Adrenal gland (tissue), 19 donors: ENCODE measurements at places on chromosomes 1 and 21.
A peak's percentile ranks its signal among the peaks of the same experiment; 100 is the strongest.

GRCh38 chr1:186418503-186418902 lies 42.4 kb downstream of the PDC start:
- no peaks in the 10 kb centered on the region for H3K36me3 ChIP-seq
- no peak overlapping the region for H3K27ac ChIP-seq

DNA sequence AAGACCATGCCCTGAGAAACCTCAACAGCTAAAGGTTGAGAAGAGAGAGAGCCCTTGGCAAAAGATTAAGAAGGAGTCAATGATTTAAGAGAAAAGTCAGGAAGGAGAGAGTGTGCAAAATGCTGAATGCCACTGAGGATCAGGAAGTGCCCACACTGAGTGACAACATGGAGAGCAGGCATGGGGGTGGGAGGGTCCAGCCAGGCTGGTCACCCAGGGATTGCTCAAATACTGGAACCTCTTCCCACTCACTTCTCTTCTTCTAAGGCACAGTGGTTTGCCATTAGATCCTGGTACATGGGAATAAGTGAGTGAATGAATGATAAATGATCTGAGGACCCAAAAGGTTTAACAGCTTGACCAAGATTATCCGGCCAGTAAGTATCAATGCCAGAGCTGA lies 11.1 kb downstream of the PRR9 start:
- H3K4me3 ChIP-seq = no peak overlapping the region
- H3K27ac ChIP-seq = no peak overlapping the region
- no peaks in the 10 kb centered on the region for H3K27me3 ChIP-seq
- no peaks in the 10 kb centered on the region for H3K4me1 ChIP-seq

GRCh38 chr1:3618881-3619671 lies 5.7 kb upstream of the TPRG1L start:
- peak; percentile 61 for DNase-seq
- no peak overlapping the region for H3K27ac ChIP-seq
- H3K27me3 ChIP-seq = peaks cover 3% of the 10 kb centered on the region
- H3K4me1 ChIP-seq = peaks cover 18% of the 10 kb centered on the region
- no peak overlapping the region for H3K4me3 ChIP-seq
- no peaks in the 10 kb centered on the region for H3K36me3 ChIP-seq

GRCh38 chr21:17472592-17473271 lies 40.1 kb upstream of the CXADR start:
- H3K4me1 ChIP-seq = no peaks in the 10 kb centered on the region
- H3K4me3 ChIP-seq = no peak overlapping the region
- no peak for DNase-seq
- no peaks in the 10 kb centered on the region for H3K36me3 ChIP-seq

GRCh38 chr1:151760597-151761385 lies 2.5 kb downstream of the MRPL9 start:
- H3K27ac ChIP-seq = no peak overlapping the region
- H3K27me3 ChIP-seq = no peaks in the 10 kb centered on the region
- H3K4me1 ChIP-seq = peaks cover 11% of the 10 kb centered on the region
- H3K36me3 ChIP-seq = peaks cover 40% of the 10 kb centered on the region
- H3K4me3 ChIP-seq = no peak overlapping the region
- DNase-seq = no peak

- peaks cover 14% of the 10 kb centered on the region for H3K4me1 ChIP-seq
- no peak overlapping the region for H3K4me3 ChIP-seq
- H3K36me3 ChIP-seq = no peaks in the 10 kb centered on the region
- DNase-seq = peak; percentile 86
- H3K27ac ChIP-seq = no peak overlapping the region
- H3K27me3 ChIP-seq = peaks cover 63% of the 10 kb centered on the region
Measured at GRCh38 chr1:98048244-98048643, 127.4 kb upstream of the DPYD start.

DNA sequence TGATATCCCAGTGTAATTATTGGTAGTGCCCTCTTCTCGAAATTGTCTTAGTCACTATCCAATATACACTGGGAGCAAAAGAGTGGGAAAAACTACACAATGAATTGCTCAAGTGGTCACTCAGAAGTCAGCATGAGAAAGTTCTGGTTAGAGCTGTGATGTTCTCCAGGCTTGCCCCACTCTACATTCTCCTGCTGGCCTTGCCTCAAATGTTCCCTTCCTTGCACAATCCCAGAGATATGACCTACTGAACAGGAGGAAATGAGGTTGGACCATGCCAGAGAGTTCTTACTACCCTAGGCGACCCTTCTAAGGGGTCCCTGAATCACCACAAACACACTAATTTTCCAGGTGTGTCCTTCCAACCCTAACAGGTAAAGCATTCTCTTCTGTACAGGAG lies 40.8 kb downstream of the GLUL start:
- no peak for DNase-seq
- H3K4me3 ChIP-seq = no peak overlapping the region
- H3K27ac ChIP-seq = no peak overlapping the region
- H3K36me3 ChIP-seq = no peaks in the 10 kb centered on the region
- H3K27me3 ChIP-seq = no peaks in the 10 kb centered on the region

DNA sequence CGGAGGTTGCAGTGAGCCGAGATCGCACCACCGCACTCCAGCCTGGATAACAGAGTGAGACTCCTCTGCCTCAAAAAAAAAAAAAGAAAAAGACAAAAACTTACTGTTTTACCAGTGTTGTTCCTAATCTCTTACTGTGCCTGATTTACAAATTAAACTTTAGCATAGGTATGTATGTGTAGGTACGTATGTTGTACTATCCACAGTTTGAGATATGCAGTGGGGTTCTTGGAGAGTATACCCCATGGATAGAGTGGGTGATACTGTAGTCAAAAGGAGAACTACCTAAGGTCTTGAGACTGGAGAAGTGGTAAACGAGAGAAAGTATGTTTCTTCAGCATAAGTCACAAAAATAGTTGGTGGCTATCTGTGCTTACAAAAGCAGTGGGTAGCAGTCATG lies 38.6 kb downstream of the RNF11 start:
- no peak overlapping the region for H3K27ac ChIP-seq
- peaks cover 16% of the 10 kb centered on the region for H3K4me1 ChIP-seq
- no peaks in the 10 kb centered on the region for H3K36me3 ChIP-seq

GRCh38 chr1:11453742-11454491 lies 25.0 kb upstream of the DISP3 start:
- no peak for DNase-seq
- peaks cover 7% of the 10 kb centered on the region for H3K27me3 ChIP-seq
- no peaks in the 10 kb centered on the region for H3K36me3 ChIP-seq
- peaks cover 5% of the 10 kb centered on the region for H3K4me1 ChIP-seq
- H3K27ac ChIP-seq = no peak overlapping the region
- H3K4me3 ChIP-seq = no peak overlapping the region

GRCh38 chr1:223189903-223190724 lies 47.1 kb upstream of the TLR5 start:
- no peaks in the 10 kb centered on the region for H3K4me1 ChIP-seq
- no peak overlapping the region for H3K27ac ChIP-seq
- H3K4me3 ChIP-seq = no peak overlapping the region
- no peak for DNase-seq
- no peaks in the 10 kb centered on the region for H3K36me3 ChIP-seq
- H3K27me3 ChIP-seq = no peaks in the 10 kb centered on the region

DNA sequence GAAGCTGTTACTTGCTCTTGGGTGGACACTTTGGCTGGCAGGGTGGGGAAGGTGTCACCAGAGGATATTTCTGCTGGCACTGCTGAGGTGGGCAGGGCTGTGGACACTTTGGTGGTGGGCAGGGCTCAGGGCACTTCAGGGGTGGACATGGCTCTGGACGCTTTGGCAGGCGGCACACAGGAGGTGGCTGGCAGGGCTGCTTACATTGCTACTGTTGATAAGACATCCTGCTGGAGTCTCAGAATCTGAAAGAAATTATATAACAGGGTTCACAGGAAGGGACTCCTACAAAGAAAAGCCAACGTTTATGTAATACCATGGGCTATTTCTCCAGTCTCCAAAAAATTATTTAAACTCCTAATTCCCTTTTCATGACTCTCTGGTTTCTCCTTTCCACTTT lies 10.2 kb downstream of the SPRR2G start:
- H3K4me1 ChIP-seq = no peaks in the 10 kb centered on the region
- DNase-seq = no peak
- no peak overlapping the region for H3K4me3 ChIP-seq

- no peaks in the 10 kb centered on the region for H3K36me3 ChIP-seq
- H3K27me3 ChIP-seq = no peaks in the 10 kb centered on the region
- H3K4me3 ChIP-seq = no peak overlapping the region
Measured at GRCh38 chr1:89465201-89465600, 59.4 kb upstream of the LRRC8B start.

- peak; percentile 5 for DNase-seq
- H3K4me1 ChIP-seq = peaks cover 72% of the 10 kb centered on the region
Measured at GRCh38 chr1:93673163-93673829, 8.3 kb downstream of the BCAR3 start.

DNA sequence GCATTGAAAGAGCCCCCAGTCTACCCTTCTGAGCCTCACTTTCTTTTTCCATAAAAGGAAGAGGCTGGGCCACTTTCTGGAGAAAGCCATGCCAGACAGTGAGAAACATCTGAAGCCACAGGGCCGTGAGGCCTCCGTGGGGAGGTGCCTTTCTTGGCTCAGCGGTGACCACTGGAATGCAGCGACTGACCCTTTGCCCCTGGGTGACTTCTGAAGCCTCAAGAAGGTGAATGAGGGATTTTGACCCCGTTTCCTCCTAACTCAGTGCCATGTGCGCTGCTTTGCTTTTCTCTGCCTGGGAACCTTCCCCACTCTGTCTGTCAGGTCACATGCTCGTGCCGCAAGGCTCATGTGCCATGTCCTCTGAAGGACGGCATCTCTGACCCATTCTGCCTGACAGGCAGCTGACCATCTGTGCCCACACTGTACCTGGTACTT lies 44.7 kb upstream of the A3GALT2 start:
- H3K27me3 ChIP-seq = no peaks in the 10 kb centered on the region
- peaks cover 20% of the 10 kb centered on the region for H3K4me1 ChIP-seq
- no peaks in the 10 kb centered on the region for H3K36me3 ChIP-seq
- DNase-seq = no peak
- H3K27ac ChIP-seq = no peak overlapping the region

DNA sequence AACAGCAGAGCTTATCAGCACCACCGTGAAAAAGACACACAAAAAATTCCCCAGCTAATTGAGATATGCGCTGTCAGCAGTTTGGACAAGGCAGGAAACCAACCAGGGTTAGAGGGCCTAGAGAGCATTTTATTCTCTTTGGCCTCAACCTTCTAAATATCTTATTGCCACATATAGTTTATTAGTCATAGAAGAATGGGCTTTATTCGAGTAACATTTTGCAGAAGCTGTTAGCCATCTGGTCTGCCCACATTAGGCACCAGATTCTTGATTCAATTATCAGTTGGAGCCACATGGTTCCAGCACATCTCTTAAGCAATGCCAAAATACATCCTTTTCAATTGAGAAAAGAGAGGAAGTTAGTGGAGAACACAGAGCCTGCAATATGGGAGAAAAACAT lies 109.9 kb upstream of the CXADR start:
- H3K4me3 ChIP-seq = no peak overlapping the region
- H3K36me3 ChIP-seq = no peaks in the 10 kb centered on the region
- peak; percentile 1 for DNase-seq
- H3K27me3 ChIP-seq = no peaks in the 10 kb centered on the region
- H3K4me1 ChIP-seq = no peaks in the 10 kb centered on the region

DNA sequence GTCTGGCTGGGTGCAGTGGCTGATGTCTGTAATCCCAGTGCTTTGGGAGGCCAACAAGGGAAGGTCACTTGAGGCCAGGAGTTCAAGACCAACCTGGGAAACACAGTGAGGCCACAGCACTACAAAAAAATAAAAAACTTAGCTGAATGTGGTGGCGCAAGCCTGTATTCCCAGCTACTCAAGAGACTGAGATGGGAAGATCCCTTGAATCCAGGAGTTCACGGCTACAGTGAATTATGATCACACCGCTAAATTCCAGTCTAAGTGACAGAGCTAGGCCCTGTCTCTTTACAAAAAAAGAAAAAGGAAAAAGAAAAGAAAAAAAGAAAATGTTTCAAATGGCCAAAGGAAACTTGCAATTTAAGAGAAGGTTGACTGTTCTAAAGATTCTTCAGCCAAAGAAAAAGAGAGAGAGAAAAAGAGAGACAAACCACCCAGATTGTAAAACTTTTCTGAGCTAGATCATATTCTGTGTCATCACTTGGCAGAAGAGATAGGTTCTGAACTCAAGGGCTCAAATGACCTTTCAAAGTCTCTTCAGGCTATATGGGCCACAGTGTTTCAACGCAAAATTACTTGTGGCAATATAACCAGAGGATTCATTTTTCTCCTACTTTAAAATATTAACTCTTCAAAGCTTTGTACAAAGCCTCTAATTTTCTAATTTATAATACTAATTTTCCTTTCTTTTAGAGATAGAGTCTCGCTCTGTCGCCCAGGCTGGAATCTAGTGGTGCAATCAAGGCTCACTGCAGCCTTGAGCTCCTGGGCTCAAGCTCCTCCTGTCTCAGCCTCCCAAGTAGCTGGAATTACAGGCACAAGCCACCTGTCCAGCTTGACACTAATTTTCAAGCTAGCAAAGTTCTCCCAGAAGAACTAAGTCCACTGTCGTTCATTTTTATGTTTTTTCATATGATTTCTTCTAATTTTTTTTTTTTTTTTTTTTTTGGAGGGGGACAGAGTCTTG lies 20.5 kb downstream of the ARID4B start:
- peaks cover 65% of the 10 kb centered on the region for H3K4me1 ChIP-seq
- no peak for DNase-seq
- no peaks in the 10 kb centered on the region for H3K27me3 ChIP-seq
- no peak overlapping the region for H3K4me3 ChIP-seq
- H3K27ac ChIP-seq = peak overlapping the region; percentile 66
- H3K36me3 ChIP-seq = no peaks in the 10 kb centered on the region

- H3K27me3 ChIP-seq = no peaks in the 10 kb centered on the region
- DNase-seq = no peak
- H3K4me3 ChIP-seq = no peak overlapping the region
Measured at GRCh38 chr1:230211436-230212145, 144.6 kb downstream of the GALNT2 start.

- H3K27ac ChIP-seq = no peak overlapping the region
- H3K4me1 ChIP-seq = peaks cover 17% of the 10 kb centered on the region
- no peak overlapping the region for H3K4me3 ChIP-seq
- peaks cover 14% of the 10 kb centered on the region for H3K27me3 ChIP-seq
- DNase-seq = no peak
- H3K36me3 ChIP-seq = no peaks in the 10 kb centered on the region
Measured at GRCh38 chr1:65146908-65147423, 1.0 kb upstream of the AK4 start.

- H3K27me3 ChIP-seq = no peaks in the 10 kb centered on the region
- no peaks in the 10 kb centered on the region for H3K36me3 ChIP-seq
- no peak for DNase-seq
- no peak overlapping the region for H3K27ac ChIP-seq
Measured at GRCh38 chr1:235784950-235785349, 81.8 kb downstream of the LYST start.

GRCh38 chr1:18007391-18008041 lies 100.1 kb upstream of the IGSF21 start:
- no peak overlapping the region for H3K4me3 ChIP-seq
- no peak for DNase-seq
- no peak overlapping the region for H3K27ac ChIP-seq
- H3K27me3 ChIP-seq = peaks cover 5% of the 10 kb centered on the region
- H3K4me1 ChIP-seq = no peaks in the 10 kb centered on the region
- H3K36me3 ChIP-seq = no peaks in the 10 kb centered on the region

DNA sequence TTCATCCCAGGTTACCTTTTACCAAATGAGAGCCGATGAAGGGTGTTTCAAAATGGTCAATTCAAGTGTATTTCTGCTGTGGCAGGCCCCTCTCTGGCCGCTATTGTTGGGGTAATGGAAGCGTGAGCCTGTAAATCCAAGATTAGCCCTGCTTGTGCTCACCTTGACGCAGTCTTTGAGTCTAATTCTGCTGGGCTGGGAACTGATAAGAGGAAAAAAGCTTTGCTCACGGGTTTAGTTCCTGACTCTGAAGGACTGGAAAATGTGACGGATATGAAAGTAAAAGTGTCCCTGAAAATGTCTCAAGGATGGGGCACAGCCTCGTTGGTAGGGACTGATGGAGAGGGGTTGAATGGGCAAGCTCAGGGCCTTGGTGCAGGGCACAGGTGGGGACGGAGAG lies 125.9 kb upstream of the GALNT2 start:
- no peaks in the 10 kb centered on the region for H3K4me1 ChIP-seq
- no peak for DNase-seq
